Stimulated activated CD4-positive, alpha-beta T cell treated with anti-CD3 and anti-CD28 coated beads, Interleukin-2, amount 100 ng/mL, for 24 hours (primary cell): ENCODE measurements at places on chromosomes 16 and 17.

GRCh38 chr16:27218756-27219155, 15.4 kb downstream of the KDM8 start:
- no peak for DNase-seq

GRCh38 chr17:38605841-38606645, at the start of gene SRCIN1:
Gene SRCIN1, minus strand, starts transcription at chr17:38605952. Its CDS starts 247 bp downstream, at chr17:38605705.
- peak; percentile 57 for DNase-seq

- no peak for DNase-seq
Observed at GRCh38 chr17:30924341-30924740, 2.6 kb downstream of the ADAP2 start.

DNA sequence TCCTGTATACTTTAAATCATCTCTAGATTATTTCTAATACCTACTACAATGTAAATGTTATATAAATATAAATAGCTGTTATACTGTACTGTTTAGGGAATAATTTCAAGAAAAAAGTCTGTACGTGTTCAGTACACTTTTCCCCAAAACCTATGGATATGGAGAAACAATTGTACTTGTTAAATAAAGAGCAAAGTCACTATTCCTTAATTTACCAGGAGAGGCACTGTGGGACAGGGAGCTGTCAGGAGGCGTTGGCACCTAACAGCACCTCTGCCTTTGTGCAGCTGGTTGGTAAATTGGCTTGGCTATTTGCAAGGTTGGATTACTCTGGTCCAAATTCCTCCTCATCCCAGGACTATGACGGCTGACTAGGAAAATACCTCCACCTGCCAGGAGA, 28.0 kb downstream of the CRHR1 start:
- no peak for DNase-seq

GRCh38 chr17:21425321-21425720, 49.2 kb downstream of the KCNJ12 start:
- no peak for DNase-seq

- DNase-seq = no peak
Observed at GRCh38 chr17:50502301-50502990, 5.8 kb upstream of the MYCBPAP start.

DNA sequence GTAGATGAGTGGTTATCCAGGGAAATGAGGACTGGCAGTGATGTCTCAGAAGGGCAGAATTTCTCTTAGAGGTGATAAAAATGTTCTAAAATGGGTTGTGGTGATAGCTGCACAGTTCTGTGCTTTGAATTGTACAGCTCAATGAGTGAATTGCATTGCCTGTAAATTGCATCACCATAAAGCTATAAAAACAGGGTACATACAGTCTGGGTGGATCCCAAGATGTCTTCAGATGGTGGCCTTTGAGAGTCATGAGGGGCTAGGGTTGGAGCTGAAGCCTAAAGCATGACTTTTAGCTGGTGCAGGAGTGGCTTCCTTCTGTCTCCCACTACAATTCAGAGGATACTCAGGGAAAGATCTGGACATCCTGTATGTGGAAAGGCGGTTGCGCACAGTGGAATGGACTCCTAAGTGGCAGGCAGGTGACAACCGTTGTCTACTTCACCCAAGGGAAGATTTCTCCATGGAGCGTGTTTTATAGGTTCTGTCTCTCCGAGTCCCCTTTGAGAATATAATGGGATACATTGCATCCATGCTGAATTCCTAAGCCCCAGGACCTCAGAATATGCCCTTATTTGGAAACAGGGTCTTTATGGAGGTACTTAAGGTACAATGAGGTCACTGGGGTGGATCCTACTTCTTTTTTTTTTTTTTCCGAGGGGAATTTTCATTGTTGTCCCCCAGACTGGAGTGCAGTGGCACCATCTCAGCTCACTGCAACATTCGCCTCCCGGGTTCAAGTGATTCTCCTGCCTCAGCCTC, 1.6 kb upstream of the IL32 start:
- no peak for DNase-seq

DNA sequence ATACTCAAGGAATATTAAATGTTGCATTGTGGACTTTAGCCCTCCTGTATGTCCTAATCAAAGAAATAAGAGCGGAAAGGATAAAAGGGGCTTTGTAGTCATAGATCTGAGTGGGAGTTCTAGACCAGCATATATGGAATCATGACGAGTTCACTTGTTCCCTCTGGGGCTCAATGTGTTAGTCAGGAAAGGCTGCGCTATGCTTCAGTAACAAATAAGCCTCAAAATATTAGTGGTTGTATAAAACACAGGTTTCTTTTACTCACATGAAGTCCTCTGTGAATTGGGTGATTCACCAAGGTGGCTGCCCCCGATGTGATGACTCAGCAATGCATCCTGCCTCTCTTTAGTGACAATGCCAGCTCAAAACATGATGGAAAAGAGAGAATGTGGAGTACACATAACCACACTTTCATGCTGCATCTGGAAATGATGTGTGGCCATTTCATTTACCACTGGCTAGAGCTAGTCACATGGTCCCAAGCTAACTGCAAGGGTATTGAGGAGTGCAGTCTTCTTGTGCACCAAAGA, 63.3 kb upstream of the IRX5 start:
- peak; percentile 2 for DNase-seq

- DNase-seq = no peak
Observed at GRCh38 chr17:58193641-58194255, 1.2 kb downstream of the EPX start.

- DNase-seq = no peak
Observed at GRCh38 chr17:9478889-9479288, 96.7 kb downstream of the STX8 start.

- no peak for DNase-seq
Observed at GRCh38 chr17:38460082-38460715, 31.9 kb downstream of the ARHGAP23 start.

DNA sequence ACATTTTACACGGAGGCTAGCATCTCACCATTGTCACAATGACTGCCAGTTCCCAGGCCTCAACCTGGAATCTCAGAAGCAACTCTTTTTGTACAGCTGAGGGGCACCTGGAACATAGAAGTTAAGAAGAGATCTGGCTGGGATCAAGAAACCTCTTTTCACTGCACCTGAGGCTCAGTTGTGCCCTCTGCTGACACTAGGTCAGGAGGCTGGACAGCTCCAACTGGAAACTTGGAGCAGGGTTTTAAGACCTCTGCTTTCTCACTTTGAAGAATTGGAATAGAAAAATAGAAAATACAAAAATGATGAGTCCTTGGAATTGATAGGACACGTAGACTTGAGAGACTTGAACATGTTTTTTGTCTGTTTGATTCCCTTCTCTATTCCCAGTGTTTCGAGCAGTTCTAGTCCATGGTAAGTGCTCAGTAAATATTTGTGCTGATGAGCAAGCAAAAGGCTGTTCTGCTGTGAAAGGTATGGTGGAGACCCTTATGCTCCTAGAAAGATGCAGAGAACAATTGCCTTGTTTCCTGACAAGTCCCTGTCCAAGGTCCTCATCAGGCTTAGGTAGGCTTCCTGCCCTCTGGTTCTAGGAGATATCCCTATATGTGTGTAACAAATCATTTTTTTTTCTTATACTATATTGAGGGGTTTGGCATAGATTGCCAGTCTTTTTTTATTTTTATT, 13.6 kb upstream of the PPM1D start:
- DNase-seq = no peak

DNA sequence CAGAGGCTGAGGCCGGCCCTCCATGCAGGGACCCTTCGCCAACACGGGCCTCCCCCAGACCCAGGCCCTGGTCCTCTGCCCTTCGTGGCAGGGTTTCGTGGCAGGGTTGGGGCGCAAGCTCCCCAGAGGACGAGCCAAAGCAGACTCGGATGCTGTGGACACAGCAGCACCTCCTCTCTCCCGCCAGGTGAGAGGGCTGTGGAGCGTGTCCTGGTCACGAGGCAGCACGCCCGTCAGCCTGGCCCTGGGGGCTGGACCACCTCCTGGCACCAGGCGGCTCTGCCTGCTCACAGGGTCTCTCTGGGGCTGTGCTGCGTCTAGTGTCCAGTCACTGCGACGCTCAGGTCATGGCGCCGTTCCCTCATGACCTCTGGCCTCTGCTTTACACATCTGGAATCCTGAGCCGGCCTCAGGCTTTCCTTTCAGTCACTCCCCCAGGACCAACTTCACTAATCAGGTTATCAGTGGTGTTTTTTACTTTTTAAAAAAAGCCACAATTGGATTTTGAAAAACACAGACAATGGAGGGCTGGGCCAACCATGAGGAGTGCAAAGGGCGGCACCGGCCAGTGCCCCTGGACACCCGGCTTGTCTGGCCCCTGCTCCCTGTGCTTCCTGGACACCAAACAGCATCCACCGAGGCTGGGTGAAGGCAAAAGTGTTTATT, 5.4 kb downstream of the NDUFAF8 start:
- DNase-seq = no peak

GRCh38 chr17:16353317-16354174, at the start of gene CENPV:
Gene CENPV, minus strand, starts transcription at chr17:16353469. Its CDS starts 33 bp downstream, at chr17:16353436.
- peak; percentile 72 for DNase-seq

DNA sequence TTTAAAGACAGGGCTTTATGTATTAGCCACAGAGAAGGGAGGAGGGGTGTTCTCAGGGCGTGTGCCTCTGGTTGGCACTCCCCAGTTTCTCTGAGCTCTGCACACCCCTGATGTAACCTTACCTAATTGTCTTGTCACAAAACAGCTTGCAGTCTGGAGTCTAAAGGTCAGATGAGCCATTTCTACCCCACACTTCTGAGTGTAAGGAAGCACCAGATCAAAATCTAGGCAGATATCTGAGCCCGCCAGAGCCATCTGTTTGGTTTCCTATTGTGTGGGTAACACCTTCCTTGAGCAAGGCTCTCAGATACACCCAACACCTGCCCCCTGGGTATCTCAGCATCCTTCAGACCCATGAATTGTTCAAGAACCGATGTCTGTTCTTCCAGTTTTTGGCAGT, 15.5 kb downstream of the CDH1 start:
- DNase-seq = peak; percentile 46

DNA sequence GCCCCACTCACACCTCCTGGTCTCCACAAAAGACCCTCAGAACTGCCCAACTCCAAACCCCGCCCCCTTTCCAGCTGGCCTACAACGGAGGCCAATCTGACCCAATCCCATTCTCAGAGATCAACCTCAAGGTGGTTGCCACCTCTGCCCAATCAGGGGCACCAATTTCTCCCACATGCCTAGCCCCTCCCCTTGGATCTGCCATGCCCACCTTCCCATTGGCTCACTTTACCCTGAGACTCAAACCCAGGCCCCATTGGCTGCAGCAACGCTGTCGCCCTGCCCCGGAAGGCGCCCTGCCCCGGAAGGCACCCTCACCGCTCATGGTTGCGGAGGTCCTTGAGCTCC, 10.6 kb downstream of the ZNF668 start:
- DNase-seq = no peak

DNA sequence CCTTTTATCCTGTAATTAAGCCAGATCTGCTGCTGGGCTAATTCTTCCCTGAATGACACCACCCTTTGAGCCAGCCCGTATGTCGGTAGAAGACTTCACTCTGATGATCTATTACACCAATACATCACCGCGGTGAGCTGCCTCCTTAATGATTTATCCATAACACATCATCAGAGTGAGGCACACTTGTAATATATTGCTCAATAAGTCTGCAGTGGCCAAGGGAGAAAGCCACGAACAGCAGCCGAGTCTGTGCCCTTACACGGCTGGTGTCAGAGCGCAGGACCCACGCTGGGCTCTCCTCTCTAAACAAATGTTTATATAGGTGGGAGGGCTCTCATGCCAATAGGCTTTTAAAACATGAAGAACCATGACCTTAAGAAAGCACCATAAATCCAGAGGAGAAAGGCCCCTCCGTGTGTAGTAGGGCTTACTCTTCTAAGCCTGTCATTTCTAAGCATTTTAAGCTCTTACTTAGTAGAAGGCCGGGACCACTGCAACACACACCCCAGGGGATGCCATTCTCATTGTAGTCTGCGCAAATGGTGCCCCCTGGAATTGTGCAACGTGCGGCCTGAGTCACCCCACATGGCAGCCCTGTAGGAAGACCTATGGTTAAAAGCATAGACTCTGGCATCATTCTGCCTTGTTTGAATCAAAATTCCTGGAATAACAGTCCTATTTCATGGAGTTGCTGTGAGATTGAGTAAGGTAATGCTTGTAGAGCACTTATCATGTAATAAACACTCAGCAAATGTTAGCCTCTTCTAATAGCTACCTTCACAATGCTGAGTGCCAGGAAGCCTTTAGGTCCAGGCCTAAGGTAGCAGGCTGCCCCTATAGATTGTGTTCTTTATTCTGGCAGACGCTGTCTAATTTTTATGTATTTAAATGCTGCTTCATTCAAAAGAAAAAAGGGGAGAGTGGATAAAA, 26.1 kb downstream of the MRPS23 start:
- no peak for DNase-seq

- peak; percentile 75 for DNase-seq
Observed at GRCh38 chr17:59521465-59522126, 43.8 kb upstream of the DHX40 start.

DNA sequence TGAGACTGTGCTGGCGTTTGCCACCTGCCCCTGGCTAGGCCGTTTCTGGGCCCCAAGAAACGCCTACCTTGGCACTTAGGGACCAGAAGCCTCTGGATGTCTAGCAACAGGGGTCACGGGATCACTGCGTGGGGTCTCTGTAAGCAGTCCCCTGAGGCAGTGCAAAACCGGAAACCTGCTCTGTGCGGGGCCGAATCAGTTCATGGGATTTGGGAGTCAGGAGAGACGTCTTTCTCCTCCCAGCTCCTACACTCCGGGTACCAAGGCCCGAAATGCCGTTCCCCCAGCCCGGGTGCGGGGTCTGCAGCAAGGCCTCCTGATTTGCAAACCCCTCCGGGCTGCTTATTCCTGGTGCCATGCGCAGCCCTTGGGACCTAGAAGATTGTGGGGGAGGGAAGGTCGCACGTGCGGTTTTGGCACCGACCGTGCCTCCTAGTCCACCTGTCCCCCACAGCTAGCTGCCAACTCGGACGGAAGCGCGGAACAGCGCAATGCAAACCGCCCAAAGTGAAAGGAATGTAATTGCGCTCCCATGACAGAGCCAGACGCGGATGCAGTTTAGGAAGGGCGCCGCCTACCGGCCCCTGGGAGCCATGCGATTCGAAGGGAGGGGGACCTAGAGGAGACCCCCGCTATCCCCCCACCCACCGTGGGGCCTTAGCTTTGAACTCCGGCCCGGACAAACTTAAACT, 6.5 kb downstream of the IRX5 start:
- DNase-seq = no peak

DNA sequence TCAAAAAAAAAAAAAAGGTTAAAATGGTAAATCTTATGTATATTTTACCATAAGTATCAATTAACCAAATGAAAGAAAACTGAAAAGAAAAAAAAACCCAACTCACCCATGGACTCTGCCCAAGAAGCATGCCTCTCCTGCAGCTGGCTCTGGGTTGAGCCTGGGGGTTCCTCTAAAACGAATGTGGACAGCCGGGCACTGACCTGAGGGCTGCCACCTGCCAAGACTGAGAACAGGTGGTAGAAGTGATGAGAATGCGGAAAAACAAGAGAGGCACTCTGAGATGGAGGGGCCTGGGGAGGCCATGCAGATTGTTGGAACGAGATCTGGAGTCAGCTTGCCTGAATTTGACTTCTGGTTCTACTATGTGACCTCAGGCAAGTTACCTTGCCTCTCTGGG, 85.5 kb upstream of the MSI2 start:
- DNase-seq = no peak

DNA sequence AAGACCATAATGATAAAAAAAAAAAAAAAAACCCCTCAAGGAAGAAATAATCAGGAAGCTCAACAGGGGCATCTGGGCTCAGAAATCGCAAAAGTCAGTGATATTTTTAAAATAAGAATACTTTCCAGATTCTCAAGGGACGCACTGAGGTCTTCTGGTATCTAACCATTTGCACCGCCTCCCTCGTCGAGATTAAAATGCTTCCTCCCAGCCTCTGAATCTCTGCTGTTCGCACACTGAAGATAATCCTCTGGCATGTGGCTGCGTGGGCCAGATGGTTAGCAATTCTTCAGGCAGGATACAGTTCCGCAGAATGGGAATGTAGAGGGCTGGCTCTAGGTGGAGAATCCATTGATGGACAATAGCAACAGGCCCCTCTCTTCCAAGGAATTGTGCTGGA, 211.7 kb upstream of the CDH5 start:
- no peak for DNase-seq
